ENCODE measurements at places on chromosomes 3 and 15.

- no peak for DNase-seq
Measured at GRCh38 chr3:37971467-37971866, 19.1 kb upstream of the VILL start.

GRCh38 chr15:73171711-73172110, 119.4 kb downstream of the NEO1 start:
- no peak for DNase-seq

DNA sequence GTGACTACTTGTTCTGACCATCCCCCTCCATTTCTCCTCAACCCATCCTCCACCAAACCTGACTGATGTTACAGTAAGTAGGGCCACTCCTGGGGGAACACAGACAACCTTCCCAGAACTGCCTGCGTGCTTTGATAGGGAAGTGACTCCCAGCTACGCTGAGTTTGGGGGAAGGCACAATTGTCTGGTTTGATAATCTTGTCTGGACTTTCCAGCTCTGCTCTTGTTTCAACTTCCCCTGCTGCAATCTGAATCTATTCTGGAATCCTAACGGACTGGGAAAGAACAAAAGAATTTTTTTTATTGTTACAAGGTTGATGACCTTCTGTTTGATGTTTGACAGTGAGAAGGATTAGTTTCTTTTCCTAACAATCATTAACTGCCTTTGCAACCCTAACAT, 895.6 kb downstream of the ROBO1 start:
- DNase-seq, result no peak

GRCh38 chr15:95405447-95405846, 925.1 kb upstream of the NR2F2 start:
- DNase-seq, result no peak

Data from hematopoietic multipotent progenitor cell treated with erythropoietin and hydrocortisone succinate and interleukin-3 and kit ligand, for 4 days (in vitro differentiated cells).